ENCODE measurements at places on chromosomes 13 and 19.

DNA sequence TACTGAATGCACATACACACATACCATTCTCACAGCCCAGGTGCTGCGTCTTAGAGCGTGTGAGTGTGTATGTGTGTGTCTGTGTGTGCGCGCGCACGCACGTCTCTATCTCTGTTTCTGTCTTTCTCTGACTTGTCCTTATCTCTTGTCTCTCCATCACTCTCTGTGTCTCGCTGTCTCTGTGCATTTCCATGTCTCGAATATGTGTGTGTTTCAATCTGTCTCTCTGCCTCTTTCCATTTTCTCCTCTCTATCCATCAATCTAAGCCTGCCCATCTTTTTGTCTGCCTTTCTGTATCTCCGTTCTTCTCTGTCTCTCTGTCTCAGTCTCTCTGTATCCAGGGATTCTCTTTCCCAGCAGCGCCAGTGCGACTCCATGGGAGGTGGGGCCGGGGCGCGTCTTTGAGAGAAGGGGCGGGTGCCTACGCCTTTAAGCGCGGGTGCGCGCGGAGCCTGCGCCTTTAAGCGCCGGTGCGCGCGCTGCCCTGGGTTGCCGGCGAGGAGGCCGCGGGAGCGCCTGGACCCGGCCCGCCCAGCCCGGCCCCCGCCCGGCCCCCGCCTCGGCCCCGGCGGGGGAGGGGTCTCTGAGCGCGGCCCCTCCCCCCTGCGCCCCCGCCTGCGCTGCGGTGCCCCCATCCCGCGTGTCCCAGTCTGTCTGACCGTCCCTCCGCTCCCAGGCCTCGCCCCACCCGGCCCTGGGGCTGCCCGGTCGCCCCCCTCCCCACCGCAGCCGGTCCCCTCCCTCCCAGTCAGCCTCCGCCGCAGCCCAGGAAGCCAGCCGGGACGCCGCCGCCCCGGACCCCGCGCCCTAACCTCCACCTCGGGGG lies at the start of gene LRFN3:
LRFN3 (plus strand) TSS at position 464 of the 827 bp plus-strand sequence. CDS start 3,052 bp downstream, outside the sequence.
- no peak for DNase-seq

GRCh38 chr19:38266981-38267597 lies 2.7 kb downstream of the SPINT2 start:
- no peak for DNase-seq

- no peak for DNase-seq
Measured at GRCh38 chr19:31354316-31354715, 5.1 kb upstream of the TSHZ3 start.

DNA sequence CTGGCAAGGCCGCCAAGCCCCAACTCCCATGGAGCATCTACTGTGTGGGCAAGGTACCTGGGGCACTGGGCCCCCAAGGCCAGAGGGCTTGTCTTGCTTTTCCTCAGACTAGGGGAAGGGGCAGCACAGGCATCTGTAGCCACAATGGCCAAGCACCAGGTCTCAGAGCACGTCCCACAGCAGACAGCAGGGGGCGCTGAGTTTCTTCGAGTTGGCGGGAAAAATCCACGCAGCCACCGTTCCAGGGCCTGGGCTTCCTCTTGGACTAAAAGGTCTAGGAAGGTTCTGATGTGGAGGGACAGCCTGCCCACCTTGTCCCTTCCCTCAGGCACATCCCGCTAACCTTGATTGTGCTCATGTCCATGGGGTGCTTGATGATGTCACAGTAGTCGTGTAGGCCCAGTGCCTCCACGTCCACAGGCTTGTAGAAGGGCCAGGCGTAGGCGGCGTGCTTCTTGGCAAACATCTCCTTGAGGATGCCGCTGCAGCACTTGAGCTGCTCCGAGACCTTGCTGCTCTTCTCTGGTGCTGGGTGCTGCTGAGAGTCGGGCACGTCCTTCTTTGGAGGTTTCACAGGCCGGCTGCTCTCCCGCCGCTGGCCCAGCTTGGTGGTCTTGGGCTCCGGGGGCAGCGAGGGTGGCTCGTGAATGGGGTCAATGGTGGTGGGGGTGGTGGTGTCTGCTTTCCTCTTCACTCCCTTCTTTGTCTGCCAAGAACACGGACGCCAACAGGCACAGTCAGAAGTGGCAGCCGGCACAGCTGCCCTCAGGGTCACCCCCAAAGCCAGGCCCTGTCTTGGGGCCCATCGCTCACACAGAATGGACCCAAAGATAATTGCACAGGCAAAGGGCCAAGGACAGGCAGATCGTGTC lies 32.0 kb upstream of the EPHX3 start:
- no peak for DNase-seq

GRCh38 chr19:13122275-13122878 lies 4.3 kb downstream of the NACC1 start:
- no peak for DNase-seq

DNA sequence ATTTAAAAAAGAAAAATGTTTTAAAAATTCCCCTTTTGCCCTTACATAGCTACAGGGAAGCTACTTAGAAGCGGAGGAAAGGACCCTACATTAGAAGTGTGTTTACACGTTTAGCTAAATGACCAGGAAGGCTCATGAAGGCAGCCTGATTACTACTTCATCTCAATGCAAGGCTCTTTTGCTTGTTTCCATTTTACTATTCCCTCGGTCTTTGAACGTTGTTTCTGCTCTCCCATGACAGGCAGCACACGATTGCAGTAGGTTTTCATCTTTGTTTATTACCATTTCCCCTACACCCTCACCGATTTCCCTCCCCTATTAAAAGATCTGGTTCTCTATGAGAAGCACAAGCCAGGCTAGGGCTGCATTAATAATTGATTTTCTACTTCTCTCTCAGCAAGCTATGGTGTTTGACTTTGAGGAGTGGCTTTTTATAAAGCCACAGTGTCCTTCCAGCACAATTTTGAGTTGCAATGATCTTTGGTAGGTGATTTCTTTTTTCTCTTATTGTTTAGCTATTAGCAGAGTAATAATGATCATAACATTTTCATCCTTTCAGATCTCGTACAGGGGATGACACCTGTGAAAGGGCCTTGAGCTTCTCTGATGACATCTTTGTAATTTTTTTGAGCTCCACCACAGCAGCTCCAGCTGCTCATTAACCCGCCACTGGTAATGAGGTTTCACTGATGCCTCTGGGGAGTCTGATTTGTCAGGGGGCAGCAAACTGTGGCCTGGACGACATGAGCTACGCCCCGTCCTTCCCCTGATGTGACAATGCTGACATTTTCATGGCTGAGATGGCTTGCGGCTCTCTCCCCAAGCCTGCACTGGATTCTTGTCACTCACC lies 670.3 kb downstream of the UQCRFS1 start:
- DNase-seq, result no peak

DNA sequence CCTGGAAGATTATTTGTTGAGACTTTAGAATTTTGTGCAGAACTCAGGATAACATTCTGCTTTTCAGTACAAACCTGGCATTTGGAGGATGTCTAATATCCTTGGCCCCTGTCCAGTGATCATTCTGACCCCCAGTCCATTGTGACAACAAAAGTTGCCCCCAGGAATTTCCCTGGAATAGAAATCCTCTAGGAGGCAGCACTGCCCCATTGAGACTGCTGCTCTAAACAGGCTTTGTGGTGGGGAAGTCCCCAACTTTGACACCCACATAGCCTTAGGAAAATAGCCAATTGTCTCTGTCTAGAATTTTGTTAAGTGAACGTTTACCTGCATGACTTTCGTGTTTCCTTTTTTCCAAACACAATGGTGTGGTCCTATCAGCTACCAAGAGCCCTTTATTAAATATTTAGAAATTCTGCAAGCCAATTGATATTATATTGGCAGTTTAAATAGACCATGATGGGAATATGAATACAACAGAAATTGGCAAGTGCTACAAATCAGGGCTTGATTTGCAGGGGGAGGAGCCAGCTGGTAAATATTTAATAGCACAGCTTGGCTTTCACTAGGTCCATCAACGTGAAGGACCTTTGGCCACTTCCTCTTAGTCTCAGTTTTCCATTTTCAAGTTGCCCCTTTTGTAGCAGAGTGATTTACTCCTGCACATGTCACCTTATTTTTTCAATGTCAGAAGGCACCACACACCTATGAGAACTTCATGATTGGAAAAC lies 451.7 kb downstream of the EFNB2 start:
- DNase-seq, result no peak

DNA sequence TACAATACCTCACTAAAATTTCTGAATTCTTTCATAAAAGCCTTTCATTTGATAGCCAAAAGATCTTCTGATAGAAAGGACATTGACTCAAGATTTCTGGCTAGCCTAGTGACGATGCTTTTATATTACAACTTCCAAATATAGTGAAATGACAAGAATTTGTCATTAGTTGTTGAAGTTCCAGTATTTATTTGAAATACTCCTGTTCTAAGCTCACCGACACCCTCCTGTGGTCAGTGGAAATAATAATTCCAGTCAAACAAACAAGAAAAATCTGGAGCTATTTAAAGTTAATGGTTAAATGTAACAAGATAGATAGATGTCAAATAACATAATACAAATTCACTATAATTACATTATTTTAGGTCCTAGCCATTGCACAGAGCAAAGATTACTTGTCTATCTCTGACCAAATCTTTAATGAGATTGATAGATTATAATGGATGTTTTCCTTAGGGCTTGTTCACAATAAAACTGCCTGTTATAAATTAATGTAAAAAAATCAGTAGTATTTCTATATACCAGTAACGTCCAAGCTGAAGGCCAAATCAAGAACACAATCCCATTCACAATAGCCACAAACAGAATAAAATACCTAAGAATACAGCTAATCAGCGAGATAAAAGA lies 195.5 kb downstream of the RGCC start:
- no peak for DNase-seq

GRCh38 chr19:43799502-43800142 lies 2.6 kb downstream of the LYPD5 start:
- DNase-seq, result no peak

- DNase-seq, result no peak
Measured at GRCh38 chr19:14443632-14444216, 10.6 kb downstream of the PKN1 start.

GRCh38 chr13:74675182-74675581 lies 541.0 kb upstream of the KLF12 start:
- no peak for DNase-seq
